ENCODE measurements at places on chromosomes 2 and 18.
A peak's percentile ranks its signal among the peaks of the same experiment; 100 is the strongest.

DNA sequence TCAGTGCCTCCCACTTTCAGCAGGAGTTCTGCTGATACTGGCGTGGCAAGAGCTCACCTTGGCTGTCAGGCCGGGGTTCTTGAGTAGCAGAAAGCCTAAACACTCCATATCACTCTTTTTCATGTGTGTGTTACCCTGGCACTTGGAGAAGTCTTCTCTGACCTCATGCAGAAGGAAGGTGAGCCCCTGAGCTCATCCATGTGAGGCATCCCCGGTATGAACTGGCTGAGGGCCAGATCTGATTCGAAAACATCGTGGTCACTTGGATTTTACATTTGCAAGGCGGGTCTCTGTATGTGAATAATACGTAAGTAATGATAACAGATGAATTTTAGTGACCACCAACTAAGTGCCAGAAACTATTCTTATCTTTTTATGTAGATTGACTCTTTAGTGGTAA lies 93.6 kb downstream of the RAPGEF4 start:
- DNase-seq: no peak

GRCh38 chr18:5476961-5477800 lies 66.6 kb downstream of the EPB41L3 start:
- no peak for DNase-seq

DNA sequence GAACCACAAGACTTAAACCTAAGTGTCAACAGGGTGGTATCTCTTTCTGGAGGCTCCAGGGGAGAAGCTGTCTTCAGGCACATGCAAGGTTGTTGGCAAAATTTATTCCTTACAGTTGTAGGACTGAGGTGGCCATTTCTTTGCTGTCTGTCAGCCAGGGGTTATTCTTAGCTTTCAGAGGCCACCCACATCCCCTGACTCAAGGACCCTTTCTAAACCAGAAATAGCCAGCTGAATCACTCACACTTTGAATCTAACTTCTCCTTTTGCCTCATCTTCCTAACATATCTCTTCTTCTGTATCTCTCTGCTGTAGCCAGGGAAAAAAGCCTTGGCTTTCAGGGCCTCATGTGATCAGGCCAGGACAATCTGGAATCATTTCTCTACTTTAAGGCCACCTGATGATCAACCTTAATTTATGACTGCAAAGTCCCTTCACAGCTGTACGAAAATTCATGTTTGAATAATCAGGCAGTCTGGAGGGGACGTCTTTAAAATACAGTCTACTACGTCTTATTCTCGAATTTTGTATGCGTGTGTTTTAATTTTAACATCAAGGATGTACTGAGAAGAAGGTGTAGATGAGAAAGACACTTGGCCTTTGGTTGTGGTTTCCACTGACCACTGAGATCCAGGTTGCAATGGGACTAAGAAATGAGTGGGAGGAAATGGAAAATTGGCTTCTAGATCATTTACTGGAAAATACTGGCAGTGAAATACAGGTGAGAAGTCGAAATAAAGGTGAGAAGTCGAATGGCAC lies 90.4 kb downstream of the DOCK10 start:
- no peak for DNase-seq

DNA sequence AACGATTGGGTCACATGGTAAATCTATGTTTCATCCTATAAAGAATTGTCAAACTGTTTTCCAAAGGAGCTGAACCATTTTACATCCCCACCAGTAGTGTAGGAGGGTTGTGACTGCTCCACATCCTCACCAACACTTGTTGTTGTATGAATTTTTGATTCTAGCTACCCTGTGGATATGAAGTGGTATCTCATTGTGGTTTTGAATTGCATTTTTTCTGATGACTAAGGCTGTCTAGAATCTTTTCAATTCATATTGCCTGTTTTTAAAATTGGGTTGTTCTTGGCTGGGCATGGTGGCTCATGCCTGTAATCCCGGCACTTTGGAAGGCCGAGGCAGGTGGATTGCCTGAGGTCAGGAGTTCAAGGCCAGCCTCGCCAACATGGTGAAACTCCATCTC lies 44.5 kb downstream of the TXNL1 start:
- DNase-seq: no peak

DNA sequence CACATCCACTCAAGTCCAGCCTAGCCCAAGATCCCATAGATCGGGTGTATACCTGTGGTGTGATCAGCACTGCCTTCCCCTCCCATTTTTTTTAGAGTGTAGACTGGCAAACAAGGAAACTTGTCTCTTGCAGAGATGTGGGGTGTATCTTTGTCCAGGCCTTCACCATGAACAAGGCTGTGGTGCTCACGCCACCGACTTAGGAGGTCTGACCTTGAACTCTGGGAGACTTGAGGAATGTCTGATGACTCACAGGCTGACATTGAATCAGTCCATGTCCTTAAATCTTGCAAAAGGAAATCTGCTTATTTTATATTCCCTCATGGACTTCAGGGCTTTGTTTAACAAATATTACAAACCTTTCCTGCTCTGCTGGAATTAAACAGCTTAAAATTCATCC lies 4.5 kb upstream of the CTIF start:
- no peak for DNase-seq

DNA sequence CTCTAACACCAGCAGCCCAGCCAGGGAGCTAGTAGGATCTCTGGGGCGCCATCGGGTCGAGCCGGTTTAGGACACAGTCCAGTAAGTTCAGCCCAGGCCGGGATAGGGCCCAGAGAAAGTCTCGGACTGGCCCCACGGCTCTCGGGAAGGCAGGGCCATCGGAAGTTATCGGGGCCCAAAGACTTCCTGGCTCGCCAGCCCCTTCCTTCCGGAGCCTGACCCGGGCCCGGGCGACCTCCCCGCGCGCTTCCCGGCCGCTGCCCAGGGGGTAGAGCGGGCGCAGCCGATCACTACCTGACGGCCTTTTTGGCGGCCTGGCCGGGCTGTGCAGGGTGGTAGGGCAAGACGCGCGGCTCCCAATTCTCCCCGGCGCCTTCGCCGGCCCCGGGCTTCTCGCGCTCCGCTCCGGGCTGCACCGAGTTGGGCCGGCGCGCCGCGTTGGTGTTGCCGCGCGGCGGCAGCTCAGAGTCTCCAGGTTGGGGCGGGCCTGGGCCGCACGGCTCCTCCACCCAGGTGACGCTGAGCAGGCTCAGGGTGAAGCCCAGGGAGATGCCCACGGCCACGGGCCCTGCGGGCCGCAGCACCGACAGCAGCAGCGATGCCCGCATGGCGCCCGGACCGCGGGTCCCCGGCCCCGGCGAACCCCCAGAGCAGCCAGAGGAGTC lies 546 bp downstream of the CHPF start:
- no peak for DNase-seq

GRCh38 chr2:149180226-149180875 lies 141.9 kb downstream of the LYPD6B start:
- no peak for DNase-seq

DNA sequence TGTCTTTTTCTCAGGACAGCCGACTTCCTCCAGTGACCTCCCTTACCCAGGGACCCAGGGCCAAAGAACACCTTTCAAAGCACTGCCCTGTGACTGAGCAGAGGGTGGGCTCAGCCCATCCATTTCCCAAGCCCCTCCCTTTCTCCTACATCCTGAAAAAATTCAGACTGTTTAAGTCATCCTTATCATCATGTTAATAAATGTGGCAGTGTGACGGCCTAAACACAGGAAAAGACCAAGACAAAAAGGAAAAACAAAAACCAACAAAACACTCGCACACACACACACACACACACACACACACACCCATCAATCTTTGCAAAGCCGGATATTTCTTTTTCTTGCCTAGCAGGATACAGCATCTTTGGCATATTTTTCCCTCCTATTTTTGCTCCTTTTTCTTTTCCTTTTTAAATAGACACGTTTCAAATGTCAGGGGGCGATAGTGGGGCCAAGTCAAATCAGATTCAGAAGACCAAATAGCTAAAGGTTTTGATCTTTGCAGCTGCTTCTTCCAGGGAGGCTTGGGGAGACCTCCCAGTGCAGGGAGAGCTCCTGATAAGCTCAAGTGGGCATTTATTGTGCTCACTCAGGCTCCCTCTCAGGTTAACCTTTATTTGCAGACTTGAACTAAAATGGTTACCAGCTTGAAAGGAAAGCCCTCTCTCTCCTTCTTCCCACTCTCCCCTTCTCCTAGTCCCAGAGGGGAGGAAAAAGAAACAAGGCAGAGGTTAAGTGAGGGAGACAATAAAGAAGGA lies 39.5 kb upstream of the NRP2 start:
- no peak for DNase-seq

GRCh38 chr2:162840598-162841246 lies 2.2 kb upstream of the KCNH7 start:
- DNase-seq: no peak

- no peak for DNase-seq
These were observed 178.5 kb downstream of the L3MBTL4 start for GRCh38 chr18:6236258-6236657.

GRCh38 chr2:74439803-74440377 lies 1.8 kb downstream of the RTKN start:
- DNase-seq: no peak

GRCh38 chr18:39751161-39751560 lies 2185.6 kb upstream of the CELF4 start:
- DNase-seq: no peak

- DNase-seq: no peak
These were observed 175.7 kb downstream of the ICOS start for GRCh38 chr2:204112084-204112770.

DNA sequence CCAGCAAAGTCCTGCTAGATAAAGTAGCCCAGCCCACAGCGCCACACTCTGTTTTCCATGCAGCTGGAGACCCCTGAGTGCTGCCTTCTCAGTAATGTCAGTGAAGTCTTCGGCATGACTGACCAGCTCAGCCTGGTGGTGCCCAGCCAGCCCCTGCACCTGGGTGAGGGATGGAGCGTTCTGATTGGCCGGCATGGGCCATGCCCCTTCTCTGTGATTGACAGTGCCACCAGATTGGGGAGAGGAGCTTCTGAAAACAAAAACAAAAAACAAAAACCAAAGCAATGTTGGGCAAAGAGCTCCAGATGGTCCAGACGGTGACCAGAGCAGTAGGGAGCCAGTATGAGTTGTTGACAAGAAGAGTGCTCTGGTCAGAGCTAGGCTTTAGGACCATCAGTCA lies 122.6 kb downstream of the DYSF start:
- DNase-seq: no peak

- DNase-seq: no peak
These were observed 74.1 kb downstream of the EML4 start for GRCh38 chr2:42243297-42243696.

- DNase-seq: no peak
These were observed 146.4 kb upstream of the COPS8 start for GRCh38 chr2:236939271-236939670.

DNA sequence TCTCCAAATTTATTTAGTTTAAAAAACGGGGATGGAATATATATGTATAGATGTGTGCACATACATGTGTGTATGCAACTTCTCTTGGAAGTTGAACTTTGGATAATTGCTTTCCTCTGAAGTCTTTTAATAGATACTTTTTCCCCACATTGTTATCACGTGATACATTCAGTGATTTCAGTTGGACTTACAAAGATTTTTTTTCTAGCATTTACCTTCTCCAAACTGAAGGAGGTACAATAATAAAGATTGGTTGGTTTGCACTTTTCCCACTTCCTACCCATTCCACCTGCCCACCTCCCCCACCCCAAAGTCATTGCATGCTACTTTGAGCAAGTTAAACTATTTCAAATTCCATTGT lies 206.1 kb upstream of the FSHR start:
- DNase-seq: no peak

DNA sequence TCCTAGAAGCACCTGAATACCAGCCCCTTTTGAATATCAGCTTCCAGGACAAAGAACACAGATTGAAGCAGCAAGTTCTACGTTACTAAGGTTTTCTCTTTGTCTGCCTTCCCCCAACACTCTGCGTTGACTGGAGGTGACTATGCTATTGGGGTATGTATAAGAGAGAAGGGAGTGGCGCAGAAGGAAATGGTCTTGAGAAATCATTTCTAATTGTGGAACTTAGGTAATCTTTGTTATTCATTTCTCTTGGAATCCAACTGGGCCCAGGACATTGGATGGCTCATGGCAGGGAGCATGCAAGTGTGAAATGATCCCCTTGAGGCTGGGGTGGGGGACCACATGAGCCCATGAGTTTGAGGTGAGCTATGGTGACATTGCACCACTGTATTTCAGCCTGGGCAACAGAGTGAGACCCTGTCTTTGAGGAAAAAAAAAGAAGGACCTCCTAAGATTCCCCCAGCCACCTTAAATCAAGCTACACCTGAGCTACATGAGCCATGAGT lies 29.7 kb downstream of the XDH start:
- no peak for DNase-seq

GRCh38 chr2:126463892-126464674 lies 191.9 kb upstream of the GYPC start:
- DNase-seq: no peak

- no peak for DNase-seq
These were observed 59.8 kb downstream of the ANO7 start for GRCh38 chr2:241248289-241248688.

GRCh38 chr2:239184179-239184578 lies 216.6 kb downstream of the HDAC4 start:
- peak; percentile 10 for DNase-seq

DNA sequence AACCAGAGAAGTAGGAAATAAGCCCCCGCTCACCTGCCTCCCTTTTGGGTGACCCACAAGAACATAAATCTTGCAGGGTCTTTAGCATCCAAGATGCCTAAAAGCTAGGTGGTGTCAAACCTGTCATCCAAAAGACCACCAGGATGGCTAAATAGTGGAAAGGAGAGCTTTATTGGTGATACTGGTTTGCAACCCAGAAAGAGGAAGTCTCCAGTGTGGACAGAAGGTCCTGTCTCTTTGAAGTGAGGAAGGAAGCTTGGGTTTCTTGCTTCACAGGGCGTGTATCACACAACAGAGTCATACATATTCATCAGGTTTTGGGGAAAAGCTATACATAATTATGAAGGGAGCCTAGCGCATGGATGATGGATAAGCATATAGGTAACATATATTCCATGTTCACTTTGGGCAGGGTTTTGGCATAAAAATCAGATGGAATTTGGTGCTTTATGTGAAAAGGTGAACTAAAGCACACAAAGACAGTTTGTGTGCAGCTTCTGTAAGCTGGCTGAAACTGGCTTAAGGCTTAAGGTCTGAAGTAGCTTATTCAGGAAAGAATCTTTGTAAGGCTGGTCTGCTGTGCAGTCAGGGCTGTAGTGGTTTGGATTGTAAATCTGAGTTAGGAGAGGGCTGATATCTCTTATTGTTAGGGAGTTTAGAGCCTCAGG lies 102.2 kb upstream of the MSH2 start:
- no peak for DNase-seq

- DNase-seq: no peak
These were observed 2.6 kb downstream of the ZNF521 start for GRCh38 chr18:25349131-25349925.

DNA sequence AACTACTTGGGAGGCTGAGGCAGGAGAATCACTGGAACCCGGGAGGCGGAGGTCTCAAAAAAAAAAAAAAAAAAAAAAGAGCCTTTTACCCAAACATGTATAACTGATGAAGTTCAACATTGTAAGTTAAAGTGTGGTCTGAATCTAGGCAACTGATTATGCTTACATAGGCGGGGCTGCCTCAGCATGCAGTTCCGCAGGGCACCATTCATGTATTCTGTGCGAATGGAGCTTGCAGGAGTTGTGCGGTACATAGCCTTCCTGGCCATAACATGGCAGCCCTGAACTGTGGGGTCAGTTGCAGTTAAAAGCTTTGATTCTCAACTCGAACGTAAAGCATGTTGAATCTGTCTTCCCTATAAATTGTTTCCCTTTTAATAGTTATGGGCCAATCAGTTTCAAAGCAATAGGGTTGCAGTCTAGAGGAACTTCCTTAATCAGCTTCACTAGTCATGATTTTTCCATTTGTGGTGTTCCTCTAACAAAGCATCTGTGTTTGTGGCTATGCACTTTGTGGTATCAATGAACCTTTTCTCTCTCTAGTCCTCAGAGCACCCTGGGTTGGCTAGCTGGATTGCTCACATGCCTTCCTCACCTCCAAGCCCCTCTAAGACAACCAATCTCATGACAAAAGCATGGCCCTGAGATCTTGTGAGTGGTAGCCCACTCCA lies 30.6 kb upstream of the CEP68 start:
- no peak for DNase-seq
